WERI-Rb-1 (cell line): ENCODE measurements at places on chromosomes 11 and 22.

- peak; percentile 43 for DNase-seq
Observed at GRCh38 chr11:83317757-83318690, 31.9 kb upstream of the CCDC90B start.

DNA sequence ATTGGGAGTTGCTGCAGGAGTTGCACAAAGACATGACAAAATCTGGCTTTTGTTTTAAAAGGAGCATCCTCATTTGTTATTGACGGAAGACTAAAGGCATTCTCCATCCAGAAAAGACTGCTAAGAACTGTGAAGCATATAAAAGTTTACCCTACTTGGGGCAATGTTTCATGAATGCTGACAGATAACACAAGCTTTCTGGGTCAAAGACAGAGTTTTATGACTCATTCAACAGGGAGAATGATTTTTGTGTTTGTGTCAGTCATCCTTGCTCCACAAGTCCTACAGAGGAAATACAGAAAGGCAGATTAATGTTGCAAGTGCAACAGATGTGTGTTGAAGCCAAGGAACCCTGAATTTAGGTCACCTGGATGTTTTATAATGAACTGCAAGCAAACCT lies 2.5 kb downstream of the GLYATL1 start:
- DNase-seq, result no peak

- DNase-seq, result no peak
Observed at GRCh38 chr11:69200331-69201065, 44.8 kb downstream of the SMIM38 start.

- DNase-seq, result peak; percentile 79
Observed at GRCh38 chr22:45577746-45578523, 75.3 kb downstream of the FBLN1 start.

DNA sequence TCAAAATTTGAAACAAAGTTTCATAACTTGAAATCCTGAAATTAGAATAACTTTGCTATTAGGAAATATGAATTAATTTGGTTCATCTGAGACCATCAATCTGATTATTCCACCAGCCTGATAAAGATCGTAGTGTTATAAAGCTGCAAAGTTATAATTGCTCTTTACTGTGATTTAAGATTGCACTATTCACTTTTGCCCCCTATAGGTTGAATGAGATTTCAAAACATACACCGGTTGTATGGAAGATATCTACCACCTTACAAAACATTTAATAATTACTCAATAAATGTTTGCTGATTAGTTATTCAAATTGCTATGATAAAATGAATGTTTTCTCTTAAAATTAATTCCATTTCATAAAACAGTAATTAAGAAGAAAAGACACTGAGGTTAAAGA lies 26.1 kb downstream of the APIP start:
- no peak for DNase-seq

- DNase-seq, result peak; percentile 80
Observed at GRCh38 chr11:64148226-64148916, 17.5 kb downstream of the MACROD1 start.

- DNase-seq, result peak; percentile 57
Observed at GRCh38 chr11:30585892-30586250, 282 bp downstream of the MPPED2 start.

DNA sequence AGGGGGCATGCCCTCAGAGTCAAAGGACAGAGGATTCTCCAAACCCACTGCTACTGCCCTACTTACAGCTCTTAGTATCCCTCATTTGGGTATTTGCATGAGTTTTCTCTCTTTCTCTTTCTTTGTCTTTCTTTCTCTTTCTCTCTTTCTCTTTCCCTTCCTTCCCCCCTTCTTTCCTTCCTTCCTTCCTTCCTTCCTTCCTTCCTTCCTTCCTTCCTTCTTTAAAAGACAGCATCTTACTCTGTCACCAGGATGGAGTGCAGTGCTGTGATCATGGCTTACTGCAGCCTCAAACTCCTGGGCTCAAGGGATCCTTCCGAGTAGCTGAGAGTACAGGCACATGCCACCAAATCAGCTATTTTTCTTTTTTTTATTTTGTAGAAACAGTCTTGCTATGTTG lies 14.0 kb upstream of the MMP7 start:
- DNase-seq, result no peak

GRCh38 chr11:62416596-62416995 lies 2.2 kb upstream of the SCGB1A1 start:
- no peak for DNase-seq

- DNase-seq, result peak; percentile 42
Observed at GRCh38 chr11:114340311-114341131, 44.3 kb downstream of the NNMT start.

DNA sequence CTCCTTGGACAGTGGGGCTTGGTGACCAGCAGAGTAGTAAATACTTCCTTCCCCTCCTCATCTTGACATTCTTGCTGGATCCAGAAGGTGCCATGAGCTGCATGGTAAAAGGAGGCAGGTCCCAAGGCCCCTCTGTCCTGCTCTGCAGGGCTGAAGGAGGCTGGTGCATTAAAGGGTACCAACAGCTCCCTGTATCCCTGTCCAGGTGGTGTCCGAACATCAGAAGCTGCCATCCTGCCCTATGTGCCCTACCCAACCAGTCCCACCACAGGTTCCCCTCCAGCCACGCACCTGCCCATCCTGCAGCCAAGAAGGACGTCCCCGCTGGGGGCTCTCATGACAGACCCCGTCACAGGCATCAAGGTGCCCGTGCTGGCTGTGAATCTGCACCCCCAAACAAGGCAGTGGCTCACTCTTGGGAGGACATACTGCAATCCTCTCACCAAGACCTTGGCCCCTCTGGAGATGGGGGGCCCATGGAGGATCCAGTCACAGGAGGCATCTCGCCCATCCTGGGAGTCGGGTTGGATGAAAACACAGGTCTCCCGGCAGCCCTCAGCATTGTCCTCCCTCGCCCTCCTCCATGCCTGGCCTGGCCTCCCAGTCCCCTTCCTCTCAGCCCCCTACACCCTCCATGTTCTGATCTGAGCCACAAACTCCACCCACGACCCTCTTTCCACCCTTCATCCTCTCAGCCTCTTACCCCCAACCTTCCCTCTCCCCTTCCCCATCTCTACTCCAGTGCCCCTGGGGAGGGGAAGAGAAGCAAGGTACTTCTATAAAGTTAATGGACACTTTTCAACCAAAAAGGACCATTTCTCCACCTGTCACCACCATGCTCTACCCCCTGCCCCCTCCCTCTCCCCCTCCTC lies 55.1 kb downstream of the BTG4 start:
- DNase-seq, result no peak

DNA sequence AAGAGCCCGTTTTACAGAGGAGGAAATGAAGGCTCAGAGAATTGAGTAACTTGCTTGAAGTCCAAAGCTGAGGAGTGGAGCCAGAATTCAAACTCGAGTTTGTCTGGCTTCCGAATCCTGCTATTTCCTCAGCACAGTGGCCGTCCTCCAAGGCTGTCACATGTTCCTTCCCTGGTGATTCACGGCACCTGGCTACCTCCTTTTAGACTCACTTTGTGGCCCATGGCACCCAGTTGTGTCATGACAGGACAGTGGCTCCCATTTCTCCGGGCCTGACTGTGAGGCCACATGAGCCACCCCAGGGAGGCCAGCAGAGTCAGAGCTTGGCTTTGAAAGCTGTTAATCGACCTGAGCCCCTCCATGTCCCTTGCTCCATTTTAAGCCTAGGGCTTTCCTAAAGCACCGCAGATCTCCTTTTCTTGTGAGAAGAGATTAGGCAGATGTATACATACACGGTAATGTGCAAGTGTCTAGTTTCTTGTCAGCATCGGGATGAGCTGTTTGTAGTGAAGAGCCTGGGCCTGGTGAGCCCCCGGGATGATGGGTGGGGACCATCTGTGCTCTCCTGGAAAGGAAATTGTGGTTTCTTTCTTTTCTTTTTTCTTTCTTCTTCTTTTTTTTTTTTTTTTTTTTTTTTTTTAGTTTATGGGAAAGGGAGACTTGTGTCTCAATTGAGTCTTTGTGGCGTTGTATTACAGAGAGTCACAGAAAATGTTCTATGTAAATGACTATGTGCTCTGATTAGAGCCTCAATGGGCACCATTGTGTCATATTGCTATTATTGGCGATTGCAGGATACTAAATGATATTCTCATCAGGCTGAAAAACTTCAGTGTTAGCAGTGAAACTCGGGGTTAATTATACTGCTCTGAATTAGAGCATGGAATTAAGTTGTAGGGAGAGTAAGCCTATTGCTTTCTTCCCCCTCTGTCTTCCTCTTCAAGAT lies 54.8 kb downstream of the PTPRJ start:
- DNase-seq, result peak; percentile 82

DNA sequence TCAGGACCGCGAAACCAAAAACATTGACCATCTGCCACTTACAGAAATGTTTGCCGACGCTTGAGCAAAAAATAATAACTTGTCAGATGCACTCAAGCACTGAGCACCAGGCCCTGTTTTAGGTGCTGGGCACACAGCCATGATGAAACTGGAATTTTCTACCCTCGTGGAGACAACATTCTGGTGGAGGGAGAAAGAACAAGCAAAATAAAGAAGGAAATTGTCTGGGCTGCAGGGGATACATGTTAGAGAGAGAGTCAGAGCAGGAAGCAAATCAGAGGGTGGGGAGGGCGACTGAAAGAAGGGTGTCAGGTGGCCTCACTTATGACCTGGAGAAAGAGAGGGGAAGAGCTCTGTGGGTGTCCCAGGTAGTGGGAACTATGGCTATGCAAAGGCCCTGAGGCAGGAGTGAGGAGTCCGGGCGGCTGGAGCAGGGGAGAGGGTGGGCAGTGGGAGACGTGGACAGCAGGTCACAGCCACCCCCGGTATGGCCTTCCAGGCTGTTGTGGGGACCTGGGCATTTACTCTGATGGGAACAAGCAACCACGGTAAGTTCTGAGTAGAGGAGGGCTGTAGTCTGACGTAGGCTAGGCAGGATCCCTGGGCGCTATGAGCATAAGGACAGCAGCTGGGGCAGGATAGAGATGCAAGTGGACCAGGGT lies 78.8 kb downstream of the MYEOV start:
- peak; percentile 0 for DNase-seq

DNA sequence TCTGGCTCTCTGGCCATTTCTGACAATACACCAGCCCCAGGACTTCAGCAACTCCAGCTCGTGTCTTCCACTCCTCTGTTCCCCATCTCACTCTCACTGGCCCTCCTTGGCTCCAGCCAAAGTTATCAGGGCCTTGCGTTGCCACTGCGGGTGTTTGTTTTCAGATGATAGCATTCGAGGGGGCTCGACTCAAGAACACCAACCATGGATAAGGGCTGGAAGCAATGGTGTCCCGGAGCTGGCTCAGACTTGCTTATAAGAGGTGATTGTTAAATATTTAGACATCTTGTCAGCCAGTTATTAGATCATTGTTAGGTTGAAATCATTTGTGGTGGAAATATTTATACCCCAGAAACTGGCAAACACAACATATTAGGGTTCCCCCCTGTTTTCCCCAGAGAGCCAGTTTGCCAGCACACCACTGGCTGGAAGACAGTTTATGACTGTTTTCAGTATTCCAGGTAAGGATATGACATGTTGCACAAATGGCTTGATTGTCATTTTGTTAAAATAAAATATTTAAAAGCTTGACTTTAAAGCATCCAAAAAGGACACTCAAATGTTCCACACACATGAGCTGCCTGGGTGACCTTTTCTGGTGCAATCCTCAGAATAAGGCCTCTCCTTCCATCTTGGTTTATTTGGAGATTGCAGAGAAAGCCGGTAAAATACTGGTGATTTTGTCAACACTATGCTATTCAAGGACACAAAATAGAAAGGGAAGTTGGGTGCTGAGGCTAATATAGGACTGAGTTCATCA lies 98.3 kb downstream of the FBXO7 start:
- DNase-seq, result no peak

DNA sequence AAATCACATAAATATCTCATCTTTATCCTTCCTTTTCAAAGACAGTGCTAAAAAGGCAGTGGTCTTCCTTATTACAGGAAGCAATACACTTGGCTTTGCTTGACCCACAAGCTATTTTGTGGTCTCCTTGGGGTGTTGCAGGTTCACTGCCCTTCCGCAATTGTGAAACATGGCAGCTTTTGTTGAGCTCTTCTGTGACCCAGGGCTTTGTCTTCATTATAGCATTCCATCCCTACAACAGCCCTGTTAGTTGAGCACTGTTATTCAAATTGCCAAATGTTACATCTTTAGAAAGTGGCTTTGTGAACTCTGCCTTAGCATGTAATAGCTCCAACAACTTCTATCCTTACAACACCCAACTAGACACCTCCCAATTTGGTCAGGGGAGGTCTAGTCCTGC lies 107.1 kb downstream of the OPCML start:
- DNase-seq, result no peak

- no peak for DNase-seq
Observed at GRCh38 chr11:118328745-118329144, 13.8 kb downstream of the CD3D start.

- no peak for DNase-seq
Observed at GRCh38 chr11:3340025-3340424, 38.9 kb downstream of the ZNF195 start.

DNA sequence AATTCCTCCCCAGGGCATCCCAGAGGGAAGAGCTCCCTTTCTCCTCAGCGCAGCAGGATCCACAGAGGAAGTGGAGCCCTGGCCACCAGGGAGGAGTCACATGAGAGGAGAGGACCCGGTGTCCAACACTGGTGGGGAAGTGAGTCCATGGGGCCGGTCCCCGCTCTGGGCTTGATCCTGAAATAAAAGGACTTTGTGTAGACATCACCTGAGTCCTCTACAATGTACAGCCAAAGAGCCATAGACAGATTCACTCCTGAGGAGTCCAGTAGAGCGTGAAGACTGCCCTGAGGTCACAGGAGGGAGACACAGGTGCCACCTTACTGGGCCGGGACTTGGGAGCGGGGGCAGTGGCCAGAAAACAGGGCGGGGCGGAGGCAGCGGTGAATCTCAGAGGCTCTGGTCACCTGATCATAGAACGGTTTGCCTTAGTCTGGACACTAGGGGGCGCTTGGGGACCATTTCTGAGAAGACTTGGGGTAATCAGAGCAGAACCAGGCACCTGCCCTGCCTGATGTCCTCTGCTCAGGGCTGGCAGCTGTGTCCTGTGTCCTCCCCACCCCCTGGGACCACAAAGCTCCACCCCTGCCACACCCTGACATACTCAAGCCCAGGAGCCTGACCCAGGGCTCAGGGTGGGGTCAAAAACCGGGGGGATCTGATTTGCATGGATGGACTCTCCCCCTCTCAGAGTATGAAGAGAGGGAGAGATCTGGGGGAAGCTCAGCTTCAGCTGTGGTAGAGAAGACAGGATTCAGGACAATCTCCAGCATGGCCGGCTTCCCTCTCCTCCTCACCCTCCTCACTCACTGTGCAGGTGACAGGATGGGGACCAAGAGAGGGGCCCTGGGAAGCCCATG lies 112.7 kb downstream of the VPREB1 start:
- DNase-seq, result peak; percentile 96

GRCh38 chr11:19092850-19093249 lies 24.1 kb upstream of the ZDHHC13 start:
- no peak for DNase-seq

GRCh38 chr11:107752949-107753822 lies 41.3 kb upstream of the SLN start:
- DNase-seq, result no peak

GRCh38 chr11:132245403-132246385 lies 875.3 kb downstream of the NTM start:
- no peak for DNase-seq

- DNase-seq, result no peak
Observed at GRCh38 chr11:87259736-87260135, 222.0 kb downstream of the TMEM135 start.
